Chondrocyte (in vitro differentiated cells): ENCODE measurements at places on chromosomes 11 and 22. TPM values are rescaled to one million over a fixed set of nuclear protein-coding genes. Genes with fewer than 3 reads are reported as not detected.

Gene CYTH4
- not detected in 3 replicates for total RNA-seq

Gene AIP
- 53.6 to 58.8 TPM (median 54.3 TPM) in 3 replicates for total RNA-seq

Gene TSPAN32
- not detected in 3 replicates for total RNA-seq

Gene LRRC4C
- total RNA-seq: 0.72 to 1.2 TPM (median 0.72 TPM) in 3 replicates

Gene GRIA4
- not detected in 3 replicates for total RNA-seq

Gene RIMBP3C
- 0.22 to 0.75 TPM (median 0.38 TPM) in 3 replicates for total RNA-seq

Gene LSP1
- total RNA-seq: 7.2 to 27.5 TPM (median 7.4 TPM) in 3 replicates

Gene OR51I1
- 0.46 TPM in 1 of 3 replicates, not detected in the others for total RNA-seq

Gene APLNR
- total RNA-seq: not detected in 3 replicates

Gene FGF4
- total RNA-seq: not detected in 3 replicates

Gene DENND6B
- 7.7 to 8.8 TPM (median 8.1 TPM) in 3 replicates for total RNA-seq

Gene MRGPRX3
- not detected in 3 replicates for total RNA-seq
